Natural killer cell treated with Interleukin-12 subunit alpha and Interleukin-12 subunit beta and Interleukin-15 and Interleukin-18, amount 100 ng/mL, for 72 hours (primary cell): ENCODE measurements at places on chromosomes 4 and X.

DNA sequence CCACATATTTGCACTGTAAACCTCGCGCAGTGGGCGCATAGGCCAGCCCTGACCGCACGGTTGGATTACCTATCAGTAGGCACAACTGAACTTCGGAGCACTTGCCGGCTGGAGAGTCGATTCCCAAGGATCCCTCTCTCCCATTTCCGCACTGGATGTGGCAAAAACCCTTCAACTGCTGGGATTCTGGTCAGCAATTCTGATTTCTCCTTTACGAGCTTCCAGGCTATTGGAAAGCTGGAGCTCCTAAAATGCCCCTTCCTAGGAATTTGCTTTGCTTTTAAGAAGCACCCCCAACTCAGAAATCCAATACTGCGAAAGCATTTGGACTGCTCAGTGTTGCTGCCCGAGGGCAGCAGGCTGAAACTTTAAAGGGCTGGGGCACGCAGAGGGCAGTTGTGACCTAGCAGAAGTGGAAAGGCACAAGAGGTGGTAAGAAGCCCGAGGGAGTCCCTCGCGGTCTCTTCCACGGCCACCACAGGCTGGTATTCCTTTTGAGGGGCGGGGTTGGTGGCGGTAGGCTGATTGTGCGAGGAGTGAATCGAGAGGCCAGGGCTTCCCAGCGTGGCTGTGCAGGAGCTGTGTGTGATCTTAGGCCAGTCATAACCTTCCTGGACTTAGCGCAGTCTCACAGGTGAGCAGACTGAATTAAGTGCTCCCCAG is 1.6 kb downstream of the ZAR1 start:
- DNase-seq = no peak

GRCh38 chrX:38563030-38563429 is 1.7 kb downstream of the TSPAN7 start:
- no peak for DNase-seq

- no peak for DNase-seq
These were observed 44.8 kb downstream of the GSX2 start for GRCh38 chr4:54144661-54145171.

GRCh38 chrX:107691024-107691448 is 62.7 kb downstream of the PRPS1 start:
- no peak for DNase-seq

- DNase-seq = no peak
These were observed 33.8 kb downstream of the OTUD6A start for GRCh38 chrX:70096052-70096451.

GRCh38 chr4:86878640-86879039 is 13.6 kb downstream of the C4orf36 start:
- DNase-seq = no peak

DNA sequence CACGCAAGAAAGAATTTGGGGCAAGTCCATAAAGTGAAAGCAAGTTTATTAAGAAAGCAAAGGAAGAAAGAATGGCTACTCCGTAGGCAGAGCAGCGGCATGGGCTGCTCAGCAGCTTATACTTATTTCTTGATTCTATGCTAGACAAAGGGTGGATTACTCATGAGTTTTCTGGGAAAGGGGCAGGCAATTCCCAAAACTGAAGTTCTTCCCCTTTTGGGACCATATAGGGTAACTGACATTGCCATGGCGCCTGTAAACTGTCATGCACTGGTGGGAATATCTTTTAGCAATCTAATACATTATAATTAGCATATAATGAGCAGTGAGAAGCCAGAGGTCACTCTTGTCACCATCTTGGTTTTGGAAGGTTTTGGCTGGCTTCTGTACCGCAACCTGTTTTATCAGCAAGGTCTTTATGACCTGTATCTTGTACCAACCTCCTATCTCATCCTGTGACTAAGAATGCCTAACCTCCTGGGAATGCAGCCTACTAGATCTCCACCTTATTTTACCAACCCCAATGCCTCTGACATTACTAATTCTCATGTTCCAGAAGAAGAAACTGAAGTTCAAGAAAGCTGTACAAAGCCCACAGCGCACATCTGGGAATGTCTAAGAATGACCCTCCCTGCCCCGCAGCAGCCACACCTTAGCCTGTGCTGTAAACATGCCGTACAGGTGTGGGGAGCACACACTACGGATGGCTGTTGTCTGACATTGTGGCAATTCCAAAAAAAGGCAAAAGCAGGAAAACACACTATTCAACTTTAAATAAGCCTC is 18.6 kb downstream of the RXFP1 start:
- no peak for DNase-seq

- DNase-seq = no peak
These were observed 46.0 kb upstream of the TMPRSS11F start for GRCh38 chr4:68175562-68176155.

DNA sequence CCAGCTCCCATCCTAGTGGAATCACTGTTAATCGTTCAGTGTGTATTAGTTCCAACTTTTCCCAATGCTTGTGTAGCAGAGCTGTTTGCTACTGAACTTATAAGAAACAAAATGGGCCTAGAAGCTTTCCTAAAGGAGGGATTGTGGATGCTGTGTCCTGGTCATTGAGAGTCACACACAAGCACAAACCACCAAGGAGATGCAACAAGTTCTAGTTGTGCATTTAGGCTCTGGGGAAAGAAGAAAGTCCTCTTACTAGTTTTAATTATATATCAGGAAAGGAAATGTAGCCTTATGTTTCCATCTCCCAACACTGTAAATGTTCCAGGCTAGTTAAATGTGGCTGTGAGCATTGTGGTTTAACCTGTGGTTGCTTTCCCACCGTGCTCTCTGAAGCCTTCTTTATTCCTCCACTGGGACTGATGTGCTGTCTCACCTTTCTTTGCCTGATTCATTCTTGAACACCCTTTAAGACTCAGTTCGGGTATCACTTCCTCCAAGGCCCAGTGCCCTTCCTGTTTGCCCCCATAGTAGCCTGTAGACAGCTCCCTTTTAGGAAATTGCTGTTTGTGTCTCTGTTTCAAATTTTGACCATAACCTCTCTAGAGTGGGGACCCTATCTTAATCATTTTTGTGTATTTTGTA is 34.3 kb downstream of the ATP10D start:
- no peak for DNase-seq

DNA sequence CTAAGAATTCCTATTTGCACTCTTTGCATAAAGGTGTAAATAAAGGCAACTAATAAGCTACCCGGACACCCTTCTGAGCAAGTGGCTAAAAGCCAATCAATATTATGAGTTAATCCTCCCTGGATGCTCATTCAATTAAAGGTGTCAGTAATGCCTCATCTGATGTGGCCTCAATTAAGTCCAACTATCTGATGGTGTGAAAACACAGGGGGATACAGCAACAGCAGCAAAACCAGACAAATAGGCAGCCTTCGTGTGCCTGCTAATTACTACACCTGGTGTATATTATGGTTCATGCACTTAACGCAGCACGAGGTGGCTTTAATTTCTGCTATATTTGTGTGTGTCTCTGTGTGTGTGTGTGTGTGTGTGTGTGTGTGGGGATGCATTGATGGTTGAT is 244.4 kb downstream of the DCLK2 start:
- no peak for DNase-seq

- no peak for DNase-seq
These were observed 90.4 kb downstream of the COX7B2 start for GRCh38 chr4:46818604-46819003.

DNA sequence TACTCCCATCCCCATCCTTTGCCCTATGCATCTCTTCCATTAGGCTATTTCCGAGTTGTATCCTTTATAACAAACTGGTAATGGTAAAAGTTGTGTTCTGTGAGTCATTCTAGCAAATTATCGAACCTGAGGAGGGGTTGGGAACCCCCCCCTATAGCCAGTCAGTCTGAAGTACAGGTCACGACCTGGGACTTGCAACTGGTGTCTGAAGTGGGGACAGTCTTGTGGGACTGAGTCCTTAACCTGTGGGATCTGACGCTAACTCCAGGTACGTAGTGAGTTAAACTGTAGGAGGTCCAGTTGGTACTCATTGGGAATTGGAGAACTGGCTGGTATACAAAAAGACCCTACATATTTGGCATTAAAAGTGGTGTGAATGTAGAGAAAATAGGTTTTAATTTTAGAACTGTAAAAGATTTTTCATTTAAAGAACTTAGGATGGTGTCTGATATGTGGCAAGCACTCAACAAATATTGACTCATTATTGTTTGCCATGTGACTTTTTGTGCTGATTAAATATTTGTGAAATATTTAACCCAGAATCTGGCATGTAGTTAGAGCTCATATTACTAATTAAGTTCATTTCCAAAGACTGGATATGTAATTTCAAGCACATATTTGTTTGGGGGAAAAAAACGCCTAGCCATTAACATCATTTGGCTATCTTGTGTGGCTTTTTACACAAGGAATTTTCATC is 50.7 kb downstream of the CHST7 start:
- DNase-seq = no peak
